GM12864 (cell line): ENCODE measurements at places on chromosomes 16 and 17.

DNA sequence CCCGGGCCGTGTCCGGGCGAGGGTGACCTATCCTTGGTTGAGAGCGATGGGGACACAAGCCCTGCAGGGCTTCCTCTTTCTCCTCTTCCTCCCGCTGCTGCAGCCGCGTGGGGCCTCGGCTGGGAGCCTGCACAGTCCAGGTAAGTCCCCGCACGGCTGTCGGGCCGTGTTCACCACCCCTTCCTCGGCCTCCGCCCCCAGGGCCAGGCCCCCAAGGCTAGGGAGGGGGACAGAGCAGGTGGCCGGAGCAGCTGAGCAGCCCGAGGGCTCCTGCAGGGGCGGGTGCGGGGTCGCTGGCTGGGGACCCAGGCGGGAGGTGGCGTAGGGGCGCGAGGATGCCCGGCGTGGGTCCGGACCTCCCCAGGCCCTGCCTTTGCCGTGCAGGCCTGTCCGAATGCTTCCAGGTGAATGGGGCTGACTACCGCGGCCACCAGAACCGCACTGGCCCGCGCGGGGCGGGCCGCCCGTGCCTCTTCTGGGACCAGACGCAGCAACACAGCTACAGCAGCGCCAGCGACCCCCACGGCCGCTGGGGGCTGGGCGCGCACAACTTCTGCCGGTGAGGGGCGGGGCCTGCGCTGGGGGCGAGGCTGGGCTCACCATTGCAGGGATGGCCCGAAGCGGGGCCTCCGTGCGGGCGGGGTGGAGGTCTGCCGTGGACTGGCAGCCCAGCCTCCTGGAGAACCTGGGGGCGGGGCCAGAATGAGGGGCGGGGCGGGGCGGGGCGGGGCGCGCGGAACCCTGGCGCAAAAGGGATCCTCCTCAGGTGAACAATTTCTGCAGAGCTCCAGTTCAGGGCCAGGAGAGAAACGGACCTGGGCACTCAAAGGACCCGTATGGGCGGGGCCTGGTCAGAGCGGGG is 631 bp downstream of the KREMEN2 start:
- DNase-seq = no peak

DNA sequence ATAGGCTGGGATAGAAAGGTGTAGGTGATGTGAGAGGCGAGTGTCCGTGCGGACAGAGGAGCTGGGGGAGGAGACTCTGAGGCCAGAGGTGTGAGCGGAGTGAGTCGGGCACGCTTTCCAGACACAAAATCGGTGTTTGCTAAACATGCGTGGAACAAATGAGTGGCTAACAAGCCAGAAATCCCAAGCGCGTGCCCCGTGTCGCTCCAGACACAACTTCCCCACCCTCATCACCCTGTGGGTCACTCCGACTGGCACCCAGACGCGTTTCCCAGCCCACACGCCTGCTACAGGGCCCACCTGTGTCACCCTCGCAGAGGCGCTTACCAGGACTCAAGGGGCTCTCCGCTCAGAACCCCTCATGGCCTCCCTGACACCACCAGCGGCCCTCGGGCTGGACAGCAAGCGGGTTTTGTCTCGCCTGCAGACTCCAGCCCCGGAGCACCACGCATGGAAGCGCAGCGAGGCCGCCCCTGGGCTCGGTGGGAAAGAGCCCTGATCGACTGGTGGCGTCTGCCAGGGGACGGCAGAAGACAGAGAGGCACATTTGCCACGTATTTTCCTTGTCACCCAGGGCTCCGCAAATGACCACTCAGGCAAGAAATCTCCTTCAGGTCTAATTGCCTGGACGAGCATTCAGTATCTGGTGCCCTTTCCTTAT is 6.0 kb upstream of the RPH3AL start:
- no peak for DNase-seq

GRCh38 chr17:82559566-82560251 is 40.2 kb downstream of the FOXK2 start:
- DNase-seq = no peak

GRCh38 chr16:84881702-84882521 is 62.1 kb downstream of the CRISPLD2 start:
- no peak for DNase-seq

DNA sequence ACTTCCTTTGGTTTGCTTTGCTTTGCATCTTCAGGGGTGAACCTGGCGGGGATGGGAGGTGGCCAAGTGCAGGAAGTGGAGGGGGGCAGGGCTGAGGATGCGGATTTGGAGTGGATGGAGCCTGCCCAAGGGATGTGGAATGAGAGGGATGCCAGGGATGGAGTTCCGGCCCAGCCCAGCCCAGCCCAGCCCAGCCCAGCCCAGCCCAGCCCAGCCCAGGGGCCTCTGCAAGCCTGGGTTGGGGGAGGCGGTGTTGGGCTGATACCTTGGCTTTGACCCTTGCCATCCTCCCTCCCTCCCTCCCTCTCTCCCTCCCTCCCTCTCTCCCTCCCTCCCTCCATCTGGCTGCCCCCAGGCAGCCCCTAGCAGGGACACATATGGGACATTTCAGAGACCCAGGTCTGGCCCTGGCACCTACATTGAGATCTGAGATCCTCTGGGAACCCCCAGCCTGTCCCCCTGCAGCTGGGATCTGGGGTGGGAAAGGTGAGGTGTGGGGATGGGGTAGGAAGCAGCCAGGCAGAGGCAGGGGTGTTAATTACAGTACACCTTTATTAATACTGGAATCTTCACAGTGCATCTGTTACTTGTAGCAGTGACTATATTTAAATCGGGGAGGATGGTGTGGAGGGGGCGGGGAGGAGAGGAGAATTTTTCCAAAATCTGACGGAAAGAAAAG is 14.5 kb downstream of the IL34 start:
- DNase-seq = no peak

GRCh38 chr17:3025421-3026124 is 37.8 kb downstream of the OR1D5 start:
- DNase-seq = no peak

GRCh38 chr16:72201387-72201786 is 29.4 kb upstream of the PMFBP1 start:
- DNase-seq = no peak
